ENCODE measurements at places on chromosomes 2 and 18.

GRCh38 chr2:75870651-75871137 is 160.0 kb upstream of the GCFC2 start:
- no peak for DNase-seq

DNA sequence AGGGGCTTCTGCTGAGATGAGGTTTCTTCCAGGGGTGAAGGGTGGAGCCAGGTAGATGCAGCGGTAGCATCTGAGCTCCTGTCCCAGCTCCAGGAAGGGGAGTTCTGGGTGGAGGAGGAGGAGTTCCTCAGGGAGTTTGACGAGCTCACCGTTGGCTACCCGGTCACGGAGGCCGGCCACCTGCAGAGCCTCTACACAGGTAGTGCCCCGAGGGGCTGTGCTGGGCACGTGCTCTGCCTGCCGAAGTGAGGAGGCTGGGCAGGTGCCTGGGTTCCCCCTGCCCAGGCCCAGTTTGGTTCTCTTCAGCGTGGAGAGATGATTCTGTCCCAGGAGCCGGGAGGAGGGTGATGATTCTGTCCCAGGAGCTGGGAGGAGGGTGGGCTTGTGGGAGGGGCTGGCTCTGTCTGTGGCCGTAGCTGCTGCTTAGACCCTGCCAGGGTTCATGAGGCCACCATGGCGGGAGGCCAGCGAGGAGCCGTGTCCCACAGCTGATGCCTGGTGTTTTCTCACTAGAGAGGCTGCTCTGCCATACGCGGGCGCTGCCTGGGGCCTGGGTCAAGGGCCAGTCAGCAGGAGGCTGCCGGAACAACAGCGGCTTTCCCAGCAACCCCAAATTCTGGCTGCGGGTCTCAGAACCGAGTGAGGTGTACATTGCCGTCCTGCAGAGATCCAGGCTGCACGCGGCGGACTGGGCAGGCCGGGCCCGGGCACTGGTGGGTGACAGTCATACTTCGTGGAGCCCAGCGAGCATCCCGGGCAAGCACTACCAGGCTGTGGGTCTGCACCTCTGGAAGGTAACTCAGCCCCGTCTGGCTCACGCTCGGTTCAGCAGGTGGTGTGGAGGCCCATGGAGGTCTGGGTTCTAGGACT is 8.2 kb downstream of the CAPN10 start:
- DNase-seq, result no peak

DNA sequence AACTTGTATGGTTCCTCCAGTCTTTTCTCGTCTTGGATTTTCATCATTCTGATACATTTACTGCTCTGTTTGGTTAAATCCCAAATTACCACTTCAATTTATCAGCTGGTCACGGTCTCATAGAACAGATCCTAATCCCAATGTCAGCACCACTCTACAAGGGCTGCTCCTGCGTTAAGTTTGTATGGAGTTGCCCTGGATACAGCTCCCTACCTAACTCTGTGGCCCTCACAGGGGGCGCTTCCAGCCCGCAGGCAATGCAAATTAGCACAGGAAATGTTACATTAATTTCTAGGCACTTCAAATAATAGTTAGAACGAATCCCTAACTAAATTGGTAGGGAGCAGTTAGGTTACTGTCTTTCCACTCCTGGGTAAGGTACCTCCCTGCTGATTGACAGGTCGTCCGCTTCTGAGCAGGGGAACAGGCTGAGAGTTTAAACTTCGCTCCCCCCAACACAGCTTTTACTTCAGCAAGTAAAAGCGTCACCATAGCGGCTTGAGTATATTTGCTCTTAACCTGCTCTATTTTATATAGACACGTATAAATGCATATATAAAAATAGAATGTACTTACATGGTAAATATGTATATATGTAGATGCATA is 238.5 kb upstream of the FANCL start:
- no peak for DNase-seq

DNA sequence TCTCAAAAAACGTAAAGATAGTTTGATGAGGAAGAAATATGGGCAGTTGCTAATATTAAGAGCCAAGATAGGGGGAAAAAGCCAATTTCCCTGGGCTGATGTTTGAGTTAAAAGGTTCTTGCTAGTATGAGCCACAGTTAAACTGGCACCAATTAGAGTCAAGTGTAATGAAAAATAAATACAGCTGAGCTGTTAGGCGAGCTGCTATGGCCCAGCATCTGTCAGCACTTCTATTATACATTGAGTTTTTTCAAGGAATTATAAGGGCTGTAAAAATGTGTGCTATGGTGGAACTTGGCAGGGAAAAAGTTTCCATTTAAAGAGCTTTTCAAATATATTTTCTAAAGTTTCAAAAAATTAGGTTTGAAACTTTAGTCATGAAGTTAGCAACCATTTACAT is 279.6 kb downstream of the CYRIA start:
- no peak for DNase-seq

DNA sequence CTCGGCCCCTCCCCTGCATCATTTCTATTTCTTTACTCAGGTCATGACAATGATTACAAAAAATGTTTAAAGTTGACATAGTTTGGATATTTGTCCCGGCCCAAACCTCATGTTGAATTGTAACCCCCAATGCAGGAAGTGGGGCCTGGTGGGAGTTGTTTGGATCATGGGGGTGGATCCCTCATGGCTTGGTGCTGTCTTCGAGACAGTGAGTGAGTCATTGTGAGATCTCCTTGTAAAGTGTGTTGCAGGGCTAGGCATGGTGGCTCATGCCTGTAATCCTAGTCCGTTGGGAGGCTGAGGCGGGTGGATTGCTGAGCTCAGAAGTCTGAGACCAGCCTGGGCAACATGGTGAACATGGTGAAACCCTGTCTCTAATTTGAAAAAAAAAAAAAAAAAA is 9.2 kb upstream of the MAP4K4 start:
- no peak for DNase-seq

DNA sequence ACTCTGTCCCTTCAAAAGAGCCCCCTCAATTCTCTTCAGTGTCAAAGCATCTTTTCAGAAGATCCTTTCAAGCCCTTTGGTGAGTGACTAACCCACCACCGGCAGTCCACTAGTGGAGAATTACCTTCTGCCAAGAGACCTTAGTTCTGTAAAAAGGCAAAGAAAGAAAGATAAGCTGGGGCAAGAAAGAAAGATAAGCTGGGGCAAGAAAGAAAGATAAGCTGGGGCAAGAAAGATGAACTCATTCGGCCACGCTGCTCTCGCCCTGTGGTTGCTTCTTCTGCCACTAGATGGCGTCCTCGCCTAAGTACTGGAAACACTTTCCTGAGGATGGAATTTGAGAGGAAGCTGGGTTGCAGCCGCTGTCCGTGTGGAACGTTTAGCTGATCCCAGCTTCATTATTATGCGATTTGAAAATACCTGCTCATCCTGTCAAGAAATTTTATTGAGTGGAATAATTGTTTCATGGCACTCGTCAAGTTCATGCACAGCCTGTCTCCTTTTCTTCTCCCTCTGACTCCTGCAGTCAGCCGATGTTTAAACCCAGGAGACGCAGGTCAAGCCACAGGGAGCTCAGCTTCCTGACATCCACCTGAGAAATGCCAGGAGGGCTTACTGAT is 17.3 kb upstream of the ANXA4 start:
- DNase-seq, result no peak

DNA sequence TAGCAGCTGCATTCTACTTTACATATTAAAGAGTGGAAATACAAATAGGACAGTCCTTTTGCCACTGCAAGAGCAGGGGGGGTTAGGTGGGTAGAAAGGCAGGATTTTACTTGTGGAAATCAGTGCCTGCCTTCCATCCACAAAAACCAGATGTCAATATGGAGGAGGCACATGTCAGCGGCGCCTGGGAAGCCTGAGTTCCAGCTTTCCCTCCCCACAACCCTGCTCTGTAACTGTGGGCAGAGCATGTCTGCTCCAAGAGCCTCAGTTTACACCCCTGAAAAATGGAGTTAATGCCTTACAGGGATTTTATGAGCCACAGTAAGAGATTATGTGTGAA is 32.9 kb downstream of the STEAP3 start:
- DNase-seq, result no peak

DNA sequence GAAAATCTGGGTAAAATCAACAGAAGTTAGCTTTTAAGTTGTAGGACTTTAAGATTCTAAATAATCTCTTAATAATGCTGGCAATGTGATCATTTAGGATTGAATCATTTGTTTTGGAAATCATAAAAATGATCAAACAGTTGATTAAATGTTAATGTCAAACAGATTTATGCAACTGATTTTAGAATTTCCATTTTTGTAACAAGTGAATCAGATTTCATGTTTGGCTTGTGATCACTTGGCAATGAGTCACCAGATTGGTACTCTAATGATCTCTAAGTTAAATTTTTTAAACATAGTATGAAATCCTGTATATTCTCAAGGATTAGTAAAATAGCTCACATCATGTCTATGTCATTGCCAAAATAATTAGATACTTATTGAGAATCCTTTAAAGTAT is 50.1 kb upstream of the UNC80 start:
- DNase-seq, result no peak

DNA sequence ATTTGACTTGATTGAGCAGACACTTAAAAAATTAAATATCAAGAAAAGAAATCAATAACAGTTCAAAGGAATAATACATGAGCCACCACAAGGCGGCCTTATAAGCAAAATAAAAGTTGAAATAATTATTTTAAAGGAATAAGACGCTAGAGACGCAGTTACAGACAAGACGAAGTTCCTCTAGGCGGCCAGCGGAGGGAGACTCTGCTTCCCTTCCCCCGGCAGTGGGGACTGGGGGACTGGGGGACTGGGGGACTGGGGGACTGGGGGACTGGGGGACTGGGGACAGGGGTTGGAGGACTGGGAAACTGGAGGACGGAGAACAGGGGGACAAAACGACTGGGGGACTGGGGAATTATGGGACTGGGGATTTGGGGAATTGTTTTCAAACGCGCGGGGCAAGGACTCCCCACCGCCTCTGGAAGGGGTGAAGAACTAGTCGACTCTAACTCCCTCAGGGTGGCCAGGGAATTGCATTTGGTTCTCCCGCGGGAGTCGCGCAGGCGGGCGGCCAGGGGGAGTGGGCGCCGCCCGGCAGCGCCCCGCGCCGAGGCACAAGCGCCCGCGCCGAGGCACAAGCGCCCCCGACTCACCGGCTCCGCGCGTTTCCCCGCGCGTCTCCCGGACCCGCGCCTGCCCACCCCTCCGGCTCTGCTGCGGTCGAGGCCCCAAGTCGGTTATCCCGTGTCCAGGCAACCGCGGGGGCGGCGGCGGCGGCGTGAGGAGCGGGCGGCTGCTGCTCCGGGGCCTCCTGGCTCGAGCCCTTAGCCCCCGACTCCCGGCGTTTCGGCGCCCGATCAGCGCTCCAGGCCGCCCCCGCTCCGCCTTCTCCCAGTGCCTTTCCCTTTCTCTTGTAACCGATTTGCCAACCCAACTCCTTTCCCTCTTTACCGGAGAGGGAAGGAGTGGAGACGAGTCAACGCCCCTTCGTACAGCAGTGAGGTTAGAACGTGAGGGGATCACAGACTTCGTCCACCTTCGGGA is at the start of gene CCDC178:
Gene CCDC178, minus strand, starts transcription at position 662 of the 984 bp plus-strand sequence. CDS start 28,633 bp downstream, outside the sequence.
- DNase-seq, result no peak

DNA sequence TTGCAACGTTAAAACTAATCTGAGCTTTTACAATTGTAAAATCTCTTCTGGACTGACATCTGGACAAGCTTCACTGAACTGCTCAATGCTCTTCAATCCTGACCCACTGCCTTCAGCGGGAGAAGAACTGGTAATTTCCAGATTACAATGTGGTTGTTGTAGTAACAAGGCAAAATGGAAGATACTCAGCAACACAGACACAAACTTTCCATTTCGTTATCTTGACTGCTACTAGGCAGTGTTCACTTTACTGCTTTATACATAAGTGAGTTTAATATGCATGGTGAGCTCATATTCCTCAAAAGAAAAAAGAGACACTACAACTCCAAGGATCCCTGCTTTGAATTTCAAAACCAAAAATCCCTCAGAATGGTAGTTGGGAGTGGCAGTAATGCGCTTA is 51.9 kb downstream of the GRB14 start:
- no peak for DNase-seq

DNA sequence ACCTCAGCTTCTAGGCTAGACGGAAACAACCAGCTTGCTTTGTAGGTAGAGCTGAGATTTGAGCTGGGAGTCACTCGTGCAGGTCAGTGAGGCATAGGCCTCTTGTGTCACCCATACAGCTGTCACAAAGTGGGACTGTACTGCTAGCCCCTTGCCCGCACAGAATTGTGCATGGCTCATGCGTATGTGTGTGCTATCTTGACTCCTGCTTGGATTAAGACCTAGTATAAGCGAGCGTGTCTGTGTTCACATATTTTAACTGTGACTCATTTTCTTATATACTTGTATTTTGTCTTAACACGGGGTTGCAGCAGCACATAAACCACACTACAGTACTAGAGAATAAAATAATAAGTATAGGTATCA is 20.1 kb downstream of the CEP68 start:
- no peak for DNase-seq

GRCh38 chr2:241862775-241863535 is 4.3 kb upstream of the PDCD1 start:
- DNase-seq, result no peak

GRCh38 chr2:115129536-115129935 is 687.1 kb downstream of the DPP10 start:
- no peak for DNase-seq

DNA sequence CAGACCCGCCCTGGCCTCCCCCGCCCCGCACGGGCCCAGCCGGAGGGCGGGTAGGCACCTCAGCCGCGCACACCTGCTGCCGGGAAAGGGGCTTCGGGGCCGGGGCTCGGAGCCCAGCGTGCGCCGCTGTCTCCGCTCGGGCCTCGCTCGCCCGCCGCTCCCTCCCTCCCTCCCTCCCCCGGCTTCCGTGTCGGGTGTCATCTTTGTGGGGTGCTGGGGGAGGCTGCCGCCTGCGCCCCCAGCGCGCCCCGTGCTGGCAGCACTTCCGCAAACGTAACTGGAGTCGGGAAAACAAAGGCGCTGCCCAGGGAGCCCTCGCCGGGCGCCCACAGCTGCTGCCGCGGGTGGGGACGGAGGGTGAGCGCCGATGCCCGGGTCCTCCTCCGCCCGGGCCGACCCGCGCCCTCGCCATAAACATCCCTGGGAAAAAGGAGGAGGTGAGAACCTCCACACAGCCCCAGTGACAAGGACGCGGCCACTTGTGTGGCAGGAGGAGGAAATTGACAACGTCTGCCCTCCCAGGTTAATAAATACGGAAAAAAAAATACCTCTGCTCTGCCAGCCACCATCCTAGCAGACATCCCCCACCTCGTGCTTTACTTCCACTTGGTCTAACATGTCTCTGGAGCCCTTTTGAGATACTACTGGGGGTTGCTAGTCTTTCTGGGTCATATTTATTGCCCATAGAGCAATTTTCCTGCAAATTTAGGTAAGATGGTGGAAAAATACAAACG is 550 bp downstream of the MFSD6 start:
- DNase-seq, result no peak

- DNase-seq, result no peak
Measured at GRCh38 chr2:18167871-18168270, 289.4 kb downstream of the KCNS3 start.

Measured in keratinocyte (primary cell).